ENCODE measurements at places on chromosomes 3 and 15.

DNA sequence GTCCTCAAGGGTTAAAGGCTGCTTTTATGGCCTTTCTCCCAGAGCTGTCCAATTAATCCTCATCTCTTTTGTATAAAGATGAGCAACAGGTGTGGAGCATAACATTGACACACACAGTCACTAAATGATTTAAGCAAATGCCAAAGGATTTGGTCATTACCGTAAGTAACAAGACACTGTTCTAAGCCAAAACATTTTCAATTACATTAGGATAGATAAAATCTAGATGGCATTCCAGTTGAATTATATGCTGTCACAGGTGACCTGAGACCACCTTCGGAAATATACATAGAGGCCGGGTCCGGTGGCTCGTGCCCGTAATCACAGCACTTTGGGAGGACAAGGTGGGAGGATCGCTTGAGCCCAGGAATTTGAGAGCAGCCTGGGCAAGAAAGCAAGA lies 105.3 kb upstream of the UBE3A start:
- DNase-seq: no peak

DNA sequence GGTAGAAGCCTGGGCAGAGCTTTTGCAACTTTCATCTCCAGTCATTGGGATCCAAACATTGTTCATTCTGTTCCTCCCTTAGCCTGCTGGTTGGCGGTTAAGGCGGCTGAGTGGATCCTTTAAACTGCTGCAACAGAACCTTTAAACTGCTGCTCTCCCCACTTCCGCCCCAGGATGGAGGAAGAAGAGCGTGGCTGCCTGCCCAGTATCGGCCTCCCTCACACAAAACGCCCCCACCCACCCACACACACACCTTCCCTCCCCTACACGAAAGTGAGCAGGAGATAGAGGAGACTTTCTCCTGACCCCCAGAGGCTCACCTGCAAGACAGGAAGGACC lies 460 bp upstream of the ZMAT3 start:
- peak; percentile 21 for DNase-seq

GRCh38 chr3:108959017-108959416 lies 5.3 kb upstream of the GUCA1C start:
- DNase-seq: no peak

DNA sequence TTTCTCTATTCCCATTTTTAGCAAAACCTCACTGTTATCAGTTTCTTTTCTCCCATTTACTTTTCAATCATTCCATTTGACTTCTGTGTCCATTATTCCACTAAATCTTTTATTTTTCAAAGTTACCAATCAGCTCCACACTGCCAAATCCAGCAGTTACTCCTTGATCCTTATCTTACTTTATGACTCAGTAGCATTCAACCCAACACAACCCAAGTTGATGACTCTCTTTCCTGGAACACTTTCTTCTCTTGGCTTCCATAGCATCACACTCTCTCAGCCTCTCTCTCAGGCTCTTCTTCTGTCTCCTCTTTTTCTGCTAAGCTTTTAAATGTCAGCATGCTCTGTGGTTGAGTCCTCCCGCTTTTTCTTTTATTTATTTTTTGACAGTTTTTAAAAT lies 36.3 kb downstream of the RASGRP1 start:
- peak; percentile 54 for DNase-seq

GRCh38 chr3:183306798-183307671 lies 54.0 kb downstream of the B3GNT5 start:
- peak; percentile 78 for DNase-seq

- no peak for DNase-seq
Measured at GRCh38 chr15:62765916-62766315, 276.6 kb upstream of the TPM1 start.

- DNase-seq: no peak
Measured at GRCh38 chr3:13954741-13955483, 75.0 kb upstream of the WNT7A start.

DNA sequence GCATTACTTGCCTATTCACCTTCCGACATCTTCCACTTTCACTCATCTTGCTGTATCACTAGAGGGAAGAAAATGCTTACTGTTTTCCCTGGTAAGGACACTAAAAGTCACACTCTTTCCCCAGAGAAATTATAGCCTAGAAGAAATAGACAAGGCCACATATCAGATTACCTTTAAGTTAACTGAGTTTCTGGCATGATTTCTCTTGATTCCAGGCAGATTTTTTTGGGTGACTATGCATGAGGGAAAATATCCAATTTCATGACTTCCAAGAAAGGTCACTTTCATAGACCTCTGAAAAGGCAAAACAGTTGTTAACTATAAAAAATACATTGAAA lies 30.3 kb downstream of the TCF12 start:
- DNase-seq: no peak

DNA sequence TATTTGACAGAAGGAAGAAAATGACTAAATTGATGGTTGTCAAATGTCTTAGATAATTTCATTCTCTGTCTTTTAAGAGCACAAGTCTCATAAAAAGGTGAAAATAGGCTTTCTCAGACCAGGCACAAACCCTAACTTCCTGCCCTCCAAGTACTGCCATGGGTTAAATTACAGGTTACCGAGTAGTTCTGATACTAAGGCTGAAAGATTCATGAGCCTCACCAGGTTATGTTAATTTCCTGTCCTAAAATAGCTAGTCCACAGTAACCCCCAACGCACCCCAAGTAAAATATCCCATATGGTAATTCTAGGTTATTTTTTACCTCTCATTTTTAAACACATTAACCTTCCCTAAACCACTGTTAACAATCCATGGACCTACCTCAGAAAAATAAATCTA lies 42.0 kb downstream of the GSK3B start:
- no peak for DNase-seq

DNA sequence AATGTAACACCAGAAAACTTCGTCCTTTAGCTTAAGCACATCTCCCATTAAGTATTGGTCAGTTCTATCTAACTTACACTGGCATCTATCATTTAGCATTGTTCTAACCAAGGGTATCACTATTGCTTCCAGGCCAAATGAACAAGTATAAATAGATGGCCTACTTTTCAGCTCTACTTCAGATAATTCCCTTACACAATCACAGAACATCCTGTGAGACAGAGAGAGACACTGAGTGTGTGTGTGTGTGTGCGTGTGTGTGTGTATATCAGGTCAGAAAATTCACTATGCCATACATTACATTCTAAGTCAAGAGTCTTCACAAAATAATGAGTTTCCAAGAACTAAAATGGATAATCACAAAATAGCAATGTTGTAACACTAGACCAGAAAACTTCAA lies 39.1 kb downstream of the SCAPER start:
- DNase-seq: peak; percentile 17

- DNase-seq: no peak
Measured at GRCh38 chr3:17138246-17139039, 253.7 kb downstream of the PLCL2 start.

DNA sequence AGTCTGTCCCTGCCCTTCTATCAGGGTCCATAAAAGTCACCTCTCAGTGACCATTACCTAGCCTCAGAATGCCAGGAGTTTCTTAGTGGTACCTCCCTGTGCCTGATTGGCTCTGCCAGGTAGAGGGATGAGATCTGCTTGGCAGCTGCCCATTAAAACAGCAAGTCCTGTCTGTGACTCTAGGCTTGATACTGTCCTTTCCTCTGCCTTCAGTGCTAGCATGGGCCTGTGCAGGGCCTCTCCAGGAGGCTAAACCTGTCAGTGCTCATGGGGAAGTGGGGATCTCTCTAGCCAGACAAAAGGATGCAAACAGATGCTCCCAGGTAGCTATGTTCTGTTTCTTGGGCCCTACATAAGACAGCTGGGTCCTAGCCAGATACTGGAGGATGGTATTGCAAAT lies 10.0 kb upstream of the MANF start:
- DNase-seq: no peak

DNA sequence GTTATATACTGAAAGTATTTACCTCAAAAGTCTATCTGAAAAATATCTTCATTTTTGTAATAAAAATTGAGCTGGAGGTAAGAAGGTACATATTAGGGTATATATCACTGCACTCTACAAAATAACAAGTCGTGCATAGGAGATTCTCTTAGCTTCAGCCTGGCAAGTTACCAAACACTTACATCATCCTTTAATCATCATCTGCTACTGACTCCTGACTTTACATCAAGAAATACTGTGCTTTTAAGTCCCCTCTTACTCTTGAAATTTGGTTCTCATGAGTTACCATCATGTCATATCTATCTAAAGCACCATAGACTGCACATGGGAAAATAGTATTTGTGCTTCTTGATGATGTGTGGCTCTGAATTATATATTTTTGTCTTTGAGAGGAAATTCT lies 50.8 kb downstream of the LYSMD4 start:
- DNase-seq: peak; percentile 93

DNA sequence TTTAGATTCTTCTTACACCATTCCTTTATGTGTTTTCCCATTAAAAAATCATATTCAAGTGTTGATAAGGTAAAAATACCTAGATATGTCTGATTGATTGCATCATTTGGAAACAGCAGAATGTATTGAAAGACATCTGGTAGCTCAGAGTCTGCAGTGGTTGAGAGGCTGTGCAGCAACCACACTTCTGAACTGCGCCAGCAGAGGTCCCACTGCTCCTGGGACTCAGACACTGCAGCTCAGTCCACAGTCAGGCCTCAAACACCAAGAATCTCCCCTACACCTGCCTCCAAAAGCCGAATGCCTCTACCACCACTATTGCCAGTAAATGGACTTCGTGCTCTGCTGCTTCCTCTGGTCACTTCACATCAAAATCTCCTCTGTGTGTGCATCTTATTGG lies 176.9 kb upstream of the LMCD1 start:
- DNase-seq: peak; percentile 50

DNA sequence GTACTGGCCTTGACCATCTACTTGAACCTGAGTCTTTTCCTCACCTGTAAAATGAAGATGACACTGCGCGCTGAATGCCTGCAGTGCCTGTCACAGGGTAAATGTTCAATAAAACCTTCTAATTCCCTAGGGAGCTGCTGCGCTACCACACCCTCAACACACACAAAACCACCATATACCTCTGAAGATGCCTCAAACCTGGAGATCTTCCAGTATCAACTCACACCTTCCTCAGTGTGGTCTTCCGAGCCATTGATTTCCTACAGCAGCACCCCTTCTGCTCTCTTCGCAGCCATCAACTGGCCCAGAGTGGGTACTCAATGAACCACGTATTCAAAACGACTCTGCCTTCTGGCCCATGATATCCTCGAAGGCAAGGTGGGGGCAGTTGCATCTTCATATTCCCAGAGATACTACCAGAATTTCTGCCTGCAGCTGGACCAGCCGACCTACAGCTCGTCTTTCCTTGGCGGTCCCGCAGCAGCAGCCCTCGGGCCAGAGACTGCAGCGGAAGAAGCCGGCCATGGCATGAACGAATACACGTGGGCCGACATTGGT lies 695 bp downstream of the RPL32 start:
- no peak for DNase-seq

DNA sequence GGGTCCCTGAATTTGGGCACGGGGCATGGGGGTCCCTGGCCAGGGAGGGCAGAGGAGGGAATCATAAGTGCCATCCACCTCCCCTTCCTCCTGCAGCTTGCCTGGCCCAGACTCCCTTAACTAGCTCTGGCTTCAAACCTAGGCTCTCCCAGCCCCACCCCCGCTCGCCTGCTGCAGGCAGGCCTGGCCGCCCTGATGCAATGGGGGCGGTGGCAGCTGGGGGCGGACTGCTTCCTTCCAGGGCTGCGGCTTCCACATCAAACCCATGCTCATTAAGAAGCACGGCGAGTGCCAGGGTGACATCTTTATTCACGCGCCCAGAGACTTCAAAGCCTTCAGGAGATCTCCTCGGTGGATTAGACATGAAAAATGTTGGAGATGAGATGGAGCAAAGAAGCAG lies 123.1 kb downstream of the TPRA1 start:
- DNase-seq: no peak

DNA sequence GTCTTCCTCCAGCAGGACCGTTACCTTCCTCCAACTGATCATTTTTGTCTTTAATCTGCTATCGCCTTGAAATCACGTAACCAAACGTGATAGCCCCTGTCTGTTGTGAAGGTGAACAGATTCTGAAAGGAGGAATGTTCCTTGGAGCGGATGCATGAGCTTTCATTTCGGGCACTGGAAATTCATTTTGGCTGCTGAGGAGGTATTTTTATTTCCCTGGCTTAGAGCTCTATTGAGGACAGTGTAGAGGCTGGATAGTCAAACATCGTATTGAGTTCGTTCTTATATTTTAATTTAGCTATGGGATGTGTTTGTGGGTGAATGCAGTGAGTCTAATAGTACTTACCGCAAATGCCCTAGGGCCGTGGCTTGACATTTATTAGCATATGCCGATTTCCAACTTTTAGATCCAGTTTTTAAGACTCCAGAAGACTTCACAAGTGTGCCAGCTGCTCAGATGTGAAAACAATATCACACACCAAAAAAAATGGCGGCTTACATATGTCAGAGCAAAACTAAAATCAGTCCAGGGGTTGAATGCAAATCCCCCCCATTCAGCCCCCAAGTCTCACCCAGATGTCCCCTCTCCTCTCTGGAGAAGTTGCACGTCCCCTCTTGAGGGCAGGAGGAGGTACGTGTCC lies 22.1 kb downstream of the CPN2 start:
- DNase-seq: no peak

DNA sequence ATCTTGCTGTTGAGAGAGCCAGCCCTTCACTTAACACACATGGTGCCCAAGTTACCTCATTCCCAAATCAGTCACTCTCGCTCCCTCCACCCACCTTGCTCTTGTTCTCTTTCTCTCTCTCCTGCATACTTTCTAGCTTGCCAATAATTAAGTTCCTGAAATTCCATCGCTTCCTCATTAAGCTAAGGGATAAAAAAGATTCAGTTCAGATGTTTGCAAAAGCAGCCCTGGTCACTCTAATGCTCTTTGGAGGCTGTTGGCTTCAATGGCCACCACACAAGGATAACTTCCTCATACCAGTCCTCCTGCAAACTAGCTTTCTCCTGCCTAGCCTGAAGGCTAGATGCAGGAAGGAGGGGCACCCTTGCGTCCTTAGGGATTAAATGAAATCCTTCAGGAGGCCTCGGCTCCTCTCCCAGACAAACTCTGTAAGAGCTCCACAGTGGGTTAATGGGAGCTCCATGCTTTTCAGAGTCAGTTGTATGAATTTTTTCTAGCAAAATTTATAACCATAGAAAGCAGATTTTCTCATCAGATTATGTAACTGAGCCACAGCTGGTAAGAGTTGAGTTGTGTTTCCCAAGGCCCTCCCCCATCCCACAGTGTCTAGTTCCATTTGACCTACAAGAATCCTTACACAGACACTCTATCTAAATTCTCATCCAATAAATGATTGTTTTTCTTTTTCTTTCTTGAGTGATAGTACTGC lies 176.6 kb upstream of the TRIM42 start:
- DNase-seq: no peak

DNA sequence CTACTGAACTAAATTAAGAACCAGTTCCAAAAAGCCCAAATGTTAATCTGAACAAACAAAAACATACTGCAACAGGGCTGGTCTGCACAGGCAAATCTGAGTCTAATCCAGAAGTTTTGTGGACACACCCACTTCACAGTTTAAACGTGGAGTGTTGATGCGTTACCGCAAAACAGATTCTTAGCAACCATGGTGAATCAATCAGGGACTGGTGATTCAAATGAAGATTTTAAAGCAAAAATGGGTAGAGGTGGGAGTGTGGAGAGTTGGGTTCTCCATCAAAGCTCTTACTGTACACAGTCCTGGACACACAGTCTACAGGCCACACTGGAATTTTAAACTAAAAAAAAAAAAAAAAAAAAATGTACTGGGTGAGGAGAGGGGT lies 5.2 kb downstream of the ANXA2 start:
- DNase-seq: peak; percentile 89

- DNase-seq: no peak
Measured at GRCh38 chr3:145070795-145071194, 1090.2 kb downstream of the PLOD2 start.
